Esophagus mucosa (tissue), 1 donor: ENCODE measurements at places on chromosomes 7 and 10. TPM values are rescaled to one million over a fixed set of nuclear protein-coding genes. Genes with fewer than 3 reads are reported as not detected.

- ATAC-seq, result no peak
Measured at GRCh38 chr10:89954061-89954460, 252.7 kb downstream of the KIF20B start.

Gene NAT16
- not detected for total RNA-seq

Gene CCDC3
- 4.3 TPM for total RNA-seq

- ATAC-seq, result peak; percentile 42
Measured at GRCh38 chr7:22361795-22362194, 4.8 kb upstream of the RAPGEF5 start.

DNA sequence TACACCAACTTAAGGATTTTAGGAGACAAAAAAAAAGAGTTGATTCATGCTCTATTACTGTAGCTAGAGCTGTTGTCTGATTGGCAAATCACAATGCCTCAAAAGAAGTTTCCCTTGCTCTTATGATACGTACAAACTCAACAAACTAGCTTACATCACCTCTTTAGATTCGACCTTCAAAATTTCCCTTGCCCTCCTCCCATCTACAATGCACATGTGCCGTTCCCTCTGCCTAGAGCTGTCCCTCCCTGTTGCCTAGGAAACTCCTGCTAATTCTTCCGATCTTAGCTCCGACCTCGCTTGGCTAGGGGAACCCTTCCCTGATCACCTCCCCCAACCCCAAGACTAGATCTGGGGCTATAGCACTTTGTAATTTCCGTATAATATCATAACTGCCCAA, 55.4 kb downstream of the MAP3K8 start:
- ATAC-seq, result no peak

Gene GATAD1
- 13.1 TPM for total RNA-seq

- ATAC-seq, result no peak
Measured at GRCh38 chr7:159237022-159237653, 92.5 kb upstream of the VIPR2 start.

Gene DKK1
- 1.6 TPM for total RNA-seq

DNA sequence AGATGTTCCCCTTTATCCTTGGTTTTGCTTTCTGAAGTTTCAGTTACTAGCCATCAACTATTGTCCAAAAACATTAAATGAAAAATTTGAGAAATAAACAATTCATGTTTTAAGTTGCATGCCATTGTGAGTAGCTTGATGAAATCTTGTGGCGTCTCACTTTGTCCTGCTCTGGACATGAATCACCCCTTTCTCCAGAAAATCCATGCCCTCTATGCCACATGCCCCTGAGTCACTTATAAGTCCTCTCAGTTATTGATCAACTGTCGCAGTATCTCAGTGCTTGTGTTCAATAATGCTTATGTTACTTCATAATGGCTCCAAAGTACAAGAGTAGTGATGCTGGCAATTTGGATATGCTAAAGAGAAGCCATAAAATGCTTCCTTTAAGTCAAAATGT, 208.0 kb upstream of the FERD3L start:
- no peak for ATAC-seq

Gene SLC16A9
- 14.3 TPM for total RNA-seq

DNA sequence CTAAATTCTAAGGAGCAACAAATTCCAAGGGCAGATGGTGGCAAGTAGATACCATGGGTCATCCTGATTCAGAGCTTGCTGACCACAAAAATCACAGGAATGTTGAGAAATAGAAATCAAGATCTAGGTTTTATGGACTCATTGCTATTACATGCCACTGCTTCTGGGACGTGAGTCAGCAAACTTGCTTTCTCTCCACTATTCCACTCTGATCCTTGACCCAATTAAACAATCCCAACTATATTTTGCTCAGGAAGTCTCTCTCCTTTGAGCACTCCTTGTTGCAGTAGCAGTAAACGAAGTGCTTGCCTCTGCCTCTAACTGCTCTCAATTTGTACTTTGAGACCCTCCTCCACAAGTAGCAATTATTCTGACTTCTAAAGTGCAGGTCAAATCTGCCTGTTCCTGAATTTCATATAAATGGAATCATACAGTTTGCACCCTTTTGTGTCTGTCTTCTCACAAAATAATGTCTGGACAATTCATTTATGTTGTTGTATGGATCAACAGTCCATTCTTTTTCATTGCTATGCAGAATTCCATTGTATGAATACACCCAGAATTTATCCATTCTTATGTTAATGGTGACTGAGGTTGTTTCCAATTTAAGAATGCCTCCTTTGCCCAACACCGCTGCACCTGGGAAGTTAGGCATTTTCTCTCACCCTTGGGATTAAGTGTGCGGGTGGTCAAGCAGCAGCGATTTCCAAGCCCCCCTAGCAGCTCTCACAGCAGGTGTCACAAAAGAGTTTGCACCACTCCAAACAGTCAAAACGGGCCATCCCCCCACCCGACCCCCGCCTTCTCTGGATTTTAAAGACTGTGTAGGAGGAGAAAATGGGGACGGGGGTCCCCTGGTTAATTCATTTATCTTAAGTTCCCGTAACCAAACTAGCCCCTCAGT, 35.9 kb downstream of the ACSM6 start:
- no peak for ATAC-seq

DNA sequence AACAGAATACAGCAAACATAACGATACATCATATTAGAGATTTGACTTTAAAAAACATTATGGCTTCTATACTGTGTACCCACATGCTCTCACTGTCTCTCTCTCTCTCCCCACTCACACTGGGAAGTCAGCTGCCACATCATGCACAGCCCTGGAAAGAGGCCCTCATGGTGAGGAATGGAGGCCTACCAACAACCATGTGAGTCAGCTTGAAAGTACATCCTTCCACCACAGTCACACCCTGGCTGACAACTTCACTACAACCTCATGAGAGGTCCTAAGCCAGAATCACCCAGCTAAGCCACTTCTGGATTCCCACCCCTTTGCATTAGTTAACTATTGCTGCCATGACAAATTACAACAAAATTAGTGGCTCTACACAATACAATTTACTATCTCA, 23.3 kb upstream of the GPR22 start:
- ATAC-seq, result peak; percentile 63

GRCh38 chr7:75639071-75639885, 99.5 kb downstream of the HIP1 start:
- ATAC-seq, result peak; percentile 47

DNA sequence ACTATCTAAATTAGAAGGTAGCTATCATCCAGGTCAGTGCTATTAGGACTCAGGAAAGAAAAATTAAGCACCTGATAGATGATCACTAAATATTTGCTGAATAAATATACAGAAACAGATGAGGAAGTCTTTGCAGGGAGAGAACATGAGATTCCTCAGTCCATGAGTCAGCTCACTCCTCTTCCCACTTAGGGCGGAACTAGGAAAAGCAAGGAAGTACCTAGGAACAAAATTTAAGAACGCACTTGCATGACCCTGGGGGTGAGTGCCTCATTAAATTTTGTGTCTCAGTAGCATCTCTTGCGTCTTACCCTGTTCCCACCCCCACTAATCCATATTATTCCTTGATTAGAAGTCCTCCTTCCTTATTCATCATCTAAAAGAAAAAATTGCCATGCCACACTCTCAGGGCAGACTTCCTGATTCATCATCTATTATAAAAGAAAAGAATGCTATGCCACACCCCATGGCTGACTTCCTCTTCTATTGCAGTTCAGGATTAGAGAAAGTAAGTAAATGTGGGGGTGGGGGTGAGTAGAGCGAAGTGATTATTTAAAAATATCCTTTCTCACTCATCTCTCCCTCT, 208.8 kb downstream of the THSD7A start:
- ATAC-seq, result no peak

Gene HOXA13
- total RNA-seq, result not detected

Gene TAS2R41
- total RNA-seq, result not detected

DNA sequence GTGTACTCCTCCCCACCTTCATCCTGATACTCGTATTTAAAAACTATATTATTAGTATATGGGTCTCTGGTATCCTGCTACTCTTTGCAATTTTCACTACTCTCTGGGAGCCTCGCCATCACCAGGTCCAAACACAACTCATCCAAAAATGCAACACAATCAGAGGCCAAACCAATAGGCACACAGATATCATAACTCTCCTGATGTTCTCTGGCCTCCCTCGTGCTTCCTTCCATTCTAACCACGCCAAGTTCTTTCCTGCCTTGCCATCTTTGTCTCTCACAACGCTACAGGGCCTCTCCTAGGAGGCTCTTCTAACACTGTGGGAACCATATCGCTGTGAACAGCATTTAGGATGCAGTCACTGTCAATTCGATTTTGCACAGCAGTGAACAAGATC, 7.3 kb downstream of the RHEB start:
- no peak for ATAC-seq

DNA sequence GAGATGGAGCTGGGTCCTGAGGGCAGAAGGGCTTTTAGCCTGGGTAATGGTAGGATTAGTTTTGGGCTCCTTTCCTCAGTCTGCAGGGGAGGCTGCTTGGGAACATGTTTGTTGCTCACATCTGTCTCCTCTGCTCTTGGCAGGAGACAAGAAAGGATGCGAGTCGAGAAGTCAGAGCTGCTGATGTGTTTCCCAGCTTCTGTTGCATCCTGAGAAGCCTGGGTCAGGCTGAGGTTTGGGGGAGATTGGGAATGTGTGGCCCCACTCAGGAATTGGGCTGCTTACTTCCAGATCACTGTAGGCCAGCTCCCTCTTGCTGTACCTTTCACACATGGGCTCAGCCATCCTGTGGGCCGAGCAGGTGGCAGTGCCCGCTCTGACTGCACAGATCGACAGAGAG, 79.2 kb downstream of the CCNY start:
- no peak for ATAC-seq

DNA sequence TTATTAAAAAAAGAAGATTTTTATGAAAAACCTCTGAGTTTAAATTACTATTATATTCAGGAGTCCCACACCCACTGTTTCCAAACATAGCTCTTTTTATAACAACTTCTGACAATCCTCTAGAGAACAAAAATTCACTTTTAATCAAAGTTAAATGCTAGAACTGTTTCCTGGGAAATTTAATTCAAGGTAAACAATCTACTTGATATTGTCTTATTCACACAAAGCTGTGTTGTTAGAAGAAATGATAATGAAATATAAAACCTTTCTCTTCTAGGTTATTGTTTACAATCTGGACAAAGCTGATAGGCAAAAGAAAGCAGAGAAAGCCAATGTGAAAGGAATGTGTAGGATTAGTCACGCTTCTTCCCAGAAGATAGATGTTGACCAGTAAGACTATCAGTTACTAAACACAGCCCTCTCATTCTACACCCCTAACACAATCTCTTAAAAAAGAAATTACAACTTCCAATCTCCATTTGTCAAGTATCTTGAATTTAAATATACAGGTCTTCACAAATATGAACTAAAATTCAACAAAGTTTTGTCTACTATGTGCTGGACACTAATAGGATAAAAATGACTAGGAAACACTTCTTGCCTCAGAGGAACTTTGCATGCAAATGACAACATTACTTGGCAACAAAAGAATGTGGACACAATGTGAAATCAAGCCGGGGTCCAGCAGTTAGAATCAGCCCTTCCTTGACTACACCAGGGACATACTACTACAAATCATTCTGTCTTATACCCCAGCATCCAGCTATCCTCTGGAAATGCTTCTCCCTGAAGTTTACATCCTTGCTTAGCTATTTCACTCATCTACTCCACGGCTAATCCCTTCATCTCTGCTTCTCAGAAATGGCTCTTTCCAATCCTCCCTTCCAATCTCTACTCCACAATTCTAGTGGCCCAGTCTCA, 123.7 kb downstream of the IMMP2L start:
- no peak for ATAC-seq

Gene OPN4
- not detected for total RNA-seq

- ATAC-seq, result no peak
Measured at GRCh38 chr10:25933653-25934608, at the start of gene MYO3A. MYO3A (plus strand) TSS chr10:25934229; CDS start chr10:25952111, 17,882 bp downstream.

GRCh38 chr10:50310560-50311174, 59.4 kb upstream of the ASAH2 start:
- peak; percentile 72 for ATAC-seq

DNA sequence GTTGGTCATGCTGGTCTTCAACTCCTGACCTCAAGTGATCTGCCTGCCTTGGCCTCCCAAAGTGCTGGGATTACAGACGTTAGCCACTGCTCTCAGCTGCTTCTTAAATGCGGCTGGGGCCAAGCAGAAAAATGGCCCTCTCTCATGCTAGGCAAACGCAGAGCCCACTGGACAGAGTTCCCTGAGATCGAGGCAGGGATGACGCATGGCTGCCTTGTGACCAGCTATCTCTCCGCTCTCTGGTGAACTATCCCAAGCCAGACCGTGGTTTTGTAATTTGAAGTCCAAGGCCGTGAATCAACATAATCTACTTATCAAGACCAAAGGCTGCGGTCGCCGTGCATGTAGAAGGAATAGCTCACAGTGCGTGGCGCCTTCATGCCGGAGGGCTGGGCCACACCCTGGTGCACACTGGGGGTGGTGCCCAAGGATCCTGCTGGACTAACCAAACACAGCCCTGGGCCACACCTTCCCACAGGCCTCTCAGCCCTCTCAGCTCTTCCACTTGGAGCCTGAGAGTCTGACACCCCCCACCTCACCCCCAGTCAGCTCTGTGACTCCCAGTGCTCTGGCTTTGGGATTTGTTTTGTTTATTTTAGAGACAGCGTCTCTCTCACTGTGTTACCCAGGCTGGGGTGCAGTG, 88.1 kb upstream of the CUX1 start:
- ATAC-seq, result peak; percentile 62

DNA sequence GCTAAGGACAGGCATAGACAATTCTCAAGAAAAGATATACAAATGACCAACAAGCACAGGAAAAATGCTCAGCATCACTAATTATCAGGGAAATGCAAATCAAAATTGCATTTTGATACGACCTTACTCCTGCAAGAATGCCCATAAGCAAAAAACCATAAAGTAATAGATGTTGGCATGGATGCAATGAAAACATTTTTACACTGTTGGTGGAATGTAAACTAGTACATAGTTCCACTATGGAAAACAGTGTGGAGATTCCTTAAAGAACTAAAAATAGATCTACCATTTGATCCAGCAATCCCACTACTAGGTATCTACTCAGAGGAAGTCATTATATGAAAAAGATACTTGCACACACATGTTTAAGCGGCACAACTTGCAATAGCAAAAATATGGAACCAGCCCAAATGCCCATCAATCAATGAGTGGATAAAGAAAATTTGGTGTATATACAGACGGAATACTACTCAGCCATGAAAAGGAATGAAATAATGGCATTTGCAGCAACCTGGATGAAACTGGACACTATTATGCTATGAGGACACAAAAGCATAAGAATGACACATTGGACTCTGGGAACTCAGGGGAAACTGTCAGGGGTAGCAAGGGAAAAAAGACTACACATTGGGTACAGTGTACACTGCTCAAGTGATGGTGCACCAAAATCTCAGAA, 59.3 kb downstream of the DGKI start:
- ATAC-seq, result no peak

GRCh38 chr10:106577266-106577665, 587.2 kb downstream of the SORCS1 start:
- ATAC-seq, result peak; percentile 90

- ATAC-seq, result no peak
Measured at GRCh38 chr7:94303118-94303517, 91.6 kb upstream of the COL1A2 start.

GRCh38 chr7:79461660-79462059, 8.2 kb upstream of the MAGI2 start:
- ATAC-seq, result no peak

Gene ARL3
- total RNA-seq, result 3.3 TPM

- ATAC-seq, result no peak
Measured at GRCh38 chr7:67554986-67555385, 558.4 kb downstream of the TYW1 start.

GRCh38 chr10:15254808-15255648, 86.5 kb upstream of the NMT2 start:
- ATAC-seq, result no peak
